ENCODE measurements at places on chromosomes 3 and 15.

- DNase-seq = no peak
- no peak overlapping the region for H3K27ac ChIP-seq
- no peaks in the 10 kb centered on the region for H3K36me3 ChIP-seq
- no peaks in the 10 kb centered on the region for H3K4me1 ChIP-seq
- no peak overlapping the region for H3K4me3 ChIP-seq
Measured at GRCh38 chr3:90184861-90185260, 1077.4 kb downstream of the EPHA3 start.

DNA sequence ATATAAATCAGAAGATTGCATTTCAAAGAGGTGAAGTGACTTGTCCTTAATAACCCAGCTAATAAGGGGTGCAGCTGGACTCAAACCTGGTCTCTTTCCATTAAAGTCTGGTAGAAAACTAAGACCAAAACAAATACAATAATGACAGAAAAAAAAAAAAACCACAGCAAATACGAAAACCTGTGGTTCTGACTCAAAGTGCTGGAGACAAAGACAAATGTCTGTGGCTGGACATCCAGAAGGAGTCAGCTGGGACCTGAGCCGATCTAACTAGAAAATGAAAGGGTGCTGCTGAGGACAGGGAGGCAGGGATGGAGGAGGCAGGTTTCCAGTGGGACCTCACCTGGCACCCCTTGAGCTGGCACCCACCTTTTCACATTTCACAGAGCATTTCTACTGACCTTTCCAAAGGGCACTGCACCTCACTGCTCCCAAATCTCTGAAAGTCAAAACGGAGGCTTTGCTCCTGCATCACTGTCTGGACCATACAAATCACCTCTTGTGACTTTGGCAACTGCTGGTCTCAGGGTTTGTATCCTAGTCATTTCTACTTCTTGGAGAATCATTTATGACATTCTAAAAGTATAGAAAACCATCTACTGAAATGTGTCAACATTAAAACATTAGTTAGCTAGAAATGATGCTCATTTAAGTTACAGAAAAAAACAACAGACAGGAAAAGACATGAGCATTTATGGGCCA is 61.7 kb downstream of the CCNL1 start:
- H3K4me3 ChIP-seq = no peak overlapping the region
- no peaks in the 10 kb centered on the region for H3K4me1 ChIP-seq
- no peaks in the 10 kb centered on the region for H3K36me3 ChIP-seq
- H3K27ac ChIP-seq = no peak overlapping the region

DNA sequence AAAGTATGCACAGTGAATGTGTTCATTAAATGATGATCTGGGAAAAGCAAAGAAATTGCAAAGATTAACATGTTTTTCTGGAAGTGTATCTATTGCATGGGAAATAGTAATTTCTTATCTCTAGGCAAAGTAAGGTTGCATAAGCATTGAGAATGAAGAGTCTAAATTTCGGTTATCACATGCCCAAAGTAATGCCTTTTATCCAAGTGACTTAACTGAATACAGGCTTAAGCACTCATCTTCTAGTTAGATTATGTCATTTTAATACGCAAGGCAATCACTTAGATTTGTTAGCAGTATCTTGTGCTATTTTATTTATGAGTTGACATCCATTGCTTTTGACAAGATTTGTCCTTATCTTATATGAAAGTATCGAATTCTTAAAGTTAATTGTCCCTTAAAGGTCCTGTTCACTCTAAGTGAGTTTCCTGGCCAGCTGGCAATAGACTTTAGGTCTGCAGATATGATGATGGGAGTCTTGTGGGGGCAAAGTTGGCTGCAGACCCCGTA is 100.5 kb downstream of the NAALADL2 start:
- no peaks in the 10 kb centered on the region for H3K36me3 ChIP-seq

DNA sequence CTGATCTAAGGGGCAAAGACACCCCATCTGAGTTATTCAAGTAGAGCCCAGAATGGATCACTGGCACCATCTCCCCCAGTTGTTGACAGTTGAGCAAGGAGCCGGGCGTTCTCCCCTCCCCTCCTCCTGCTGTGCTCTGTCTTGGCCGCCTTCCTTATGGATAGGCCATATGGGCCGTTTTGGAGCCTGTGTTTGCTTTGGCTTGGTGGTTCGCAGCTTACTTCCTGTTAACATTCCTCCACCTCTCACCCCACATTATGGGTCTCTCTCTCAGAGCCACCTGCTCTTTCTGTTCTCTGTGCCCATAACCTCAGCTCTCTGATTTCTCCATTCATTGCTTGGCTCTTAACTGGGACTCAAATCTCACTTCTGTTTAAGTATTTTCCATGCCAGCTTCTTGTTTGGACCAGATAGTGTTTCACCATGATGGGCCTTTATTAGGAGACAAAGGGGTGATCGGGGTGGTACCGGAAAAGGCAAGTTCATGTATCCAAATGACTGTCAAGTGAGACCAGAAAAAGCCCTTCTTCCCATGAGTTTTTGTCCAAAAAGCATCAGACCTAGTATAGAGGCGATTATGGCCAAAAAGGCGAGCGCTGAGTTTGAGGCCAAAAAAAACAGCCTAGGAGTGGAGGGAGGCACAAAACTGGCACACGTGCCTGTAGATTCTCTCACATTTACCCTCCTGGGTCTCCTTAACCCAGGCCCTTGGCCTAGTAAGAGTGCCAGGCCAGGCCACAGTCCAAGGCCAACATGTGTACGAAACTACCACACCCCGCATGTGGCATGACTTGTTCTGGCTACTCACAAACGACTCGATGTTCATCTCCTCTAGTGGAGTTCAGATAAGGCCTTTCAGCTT is 62.6 kb downstream of the DUT start:
- no peaks in the 10 kb centered on the region for H3K27me3 ChIP-seq
- H3K4me1 ChIP-seq = no peaks in the 10 kb centered on the region
- no peak for DNase-seq
- no peak overlapping the region for H3K4me3 ChIP-seq
- no peaks in the 10 kb centered on the region for H3K36me3 ChIP-seq
- no peak overlapping the region for H3K27ac ChIP-seq

GRCh38 chr3:38454884-38455638 is 1.4 kb downstream of the ACVR2B start:
- H3K4me1 ChIP-seq = peaks cover 10% of the 10 kb centered on the region
- no peaks in the 10 kb centered on the region for H3K36me3 ChIP-seq
- peak overlapping the region; percentile 99 for H3K27ac ChIP-seq
- peak; percentile 92 for DNase-seq

DNA sequence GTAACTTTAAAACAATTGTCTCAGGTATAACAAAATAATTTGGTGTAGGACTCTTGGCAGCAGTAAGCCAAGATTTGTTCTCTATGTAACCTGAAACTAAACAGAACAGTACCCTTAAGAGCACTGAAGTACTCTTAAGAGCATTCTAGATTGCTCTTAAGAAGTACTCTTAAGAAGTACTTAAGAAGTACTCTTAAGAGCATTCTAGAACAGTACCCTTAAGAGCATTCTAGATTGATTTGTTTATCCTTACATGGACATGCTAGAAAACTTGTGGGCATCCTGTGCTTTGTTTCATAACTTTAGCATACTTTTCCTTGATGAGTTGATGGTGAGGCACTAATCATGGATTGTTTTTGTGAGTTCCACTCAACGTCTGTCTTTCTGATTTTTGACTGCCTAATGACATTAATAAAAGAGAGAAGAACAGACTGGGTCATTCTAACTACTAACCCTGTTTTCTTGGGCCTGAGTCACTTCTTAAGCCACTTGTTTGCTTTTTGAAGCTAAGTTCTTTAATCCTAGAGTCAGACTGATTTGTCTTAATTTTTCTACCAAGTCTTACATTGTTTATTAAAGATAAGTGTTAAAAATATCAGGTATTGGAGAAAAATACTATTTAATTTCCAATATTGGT is 57.2 kb upstream of the UTS2B start:
- peaks cover 3% of the 10 kb centered on the region for H3K36me3 ChIP-seq
- peaks cover 11% of the 10 kb centered on the region for H3K4me1 ChIP-seq
- no peak for DNase-seq
- no peak overlapping the region for H3K27ac ChIP-seq

- H3K36me3 ChIP-seq = no peaks in the 10 kb centered on the region
- H3K4me1 ChIP-seq = peaks cover 2% of the 10 kb centered on the region
- DNase-seq = no peak
- no peaks in the 10 kb centered on the region for H3K27me3 ChIP-seq
- no peak overlapping the region for H3K27ac ChIP-seq
Measured at GRCh38 chr3:114874522-114874971, 272.5 kb downstream of the ZBTB20 start.

- peaks cover 5% of the 10 kb centered on the region for H3K4me1 ChIP-seq
- no peaks in the 10 kb centered on the region for H3K36me3 ChIP-seq
- DNase-seq = no peak
Measured at GRCh38 chr3:41267975-41268640, 68.8 kb downstream of the CTNNB1 start.

DNA sequence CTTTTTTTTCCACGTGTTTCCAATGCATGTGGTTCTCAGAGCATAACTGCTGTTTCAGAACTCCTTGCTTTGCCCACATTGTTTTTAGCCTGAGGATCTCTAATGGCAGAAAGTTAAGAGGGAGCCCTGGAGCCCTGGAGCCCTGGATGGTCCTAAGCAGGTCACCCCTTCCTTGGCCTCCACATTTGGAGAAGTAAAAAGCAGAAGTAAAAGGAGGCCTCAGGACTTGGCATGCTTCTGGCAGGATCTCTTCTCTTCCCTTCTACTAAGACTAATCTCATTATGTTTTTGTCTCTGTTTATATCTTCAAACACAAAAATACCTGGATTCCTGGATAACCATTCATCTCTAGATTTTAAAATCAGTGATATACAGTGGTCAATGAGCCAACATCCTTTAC is 50.1 kb downstream of the P2RY1 start:
- no peak for DNase-seq
- H3K4me3 ChIP-seq = no peak overlapping the region
- H3K27me3 ChIP-seq = no peaks in the 10 kb centered on the region
- H3K36me3 ChIP-seq = no peaks in the 10 kb centered on the region

DNA sequence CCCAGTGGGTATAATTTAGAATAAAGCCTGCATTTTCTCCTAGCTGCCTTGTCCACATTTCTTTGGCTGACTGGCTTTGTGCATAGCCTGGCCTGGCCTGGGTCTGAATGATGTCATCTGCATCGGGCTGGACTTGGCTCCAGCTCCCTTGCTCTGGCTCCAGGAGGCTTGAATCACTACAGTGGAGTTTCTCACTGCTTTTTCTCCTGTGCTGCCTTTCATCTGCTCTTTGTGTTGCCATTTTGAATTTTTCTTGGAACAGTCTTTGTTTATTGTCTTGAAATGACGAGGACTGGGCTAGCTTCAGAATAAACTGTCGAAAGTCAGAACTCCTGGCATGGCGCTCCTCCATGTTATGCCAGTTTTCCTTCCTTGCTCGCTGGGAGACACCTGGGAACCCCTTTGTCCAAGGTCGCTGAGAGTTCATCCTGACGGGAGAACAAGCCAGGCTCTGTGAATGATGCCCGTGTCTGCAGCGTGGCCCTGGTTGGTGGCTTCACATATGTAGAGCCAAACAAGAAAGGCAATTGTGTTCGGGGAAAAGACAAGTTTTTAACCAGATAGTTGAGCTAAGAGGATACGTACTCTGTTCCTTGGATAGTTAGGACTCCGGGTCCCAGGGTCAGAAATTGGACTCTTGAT is 258.9 kb downstream of the PDZRN3 start:
- no peaks in the 10 kb centered on the region for H3K4me1 ChIP-seq
- DNase-seq = no peak
- no peak overlapping the region for H3K4me3 ChIP-seq
- no peaks in the 10 kb centered on the region for H3K27me3 ChIP-seq
- no peaks in the 10 kb centered on the region for H3K36me3 ChIP-seq

GRCh38 chr15:100114100-100114499 is 227.7 kb downstream of the ADAMTS17 start:
- no peaks in the 10 kb centered on the region for H3K36me3 ChIP-seq
- H3K27ac ChIP-seq = no peak overlapping the region
- no peaks in the 10 kb centered on the region for H3K27me3 ChIP-seq
- no peak overlapping the region for H3K4me3 ChIP-seq
- no peaks in the 10 kb centered on the region for H3K4me1 ChIP-seq
- no peak for DNase-seq

- peaks cover 17% of the 10 kb centered on the region for H3K4me1 ChIP-seq
- DNase-seq = peak; percentile 65
- peaks cover 76% of the 10 kb centered on the region for H3K27me3 ChIP-seq
Measured at GRCh38 chr3:147358144-147358992, 48.0 kb downstream of the ZIC4 start.

- H3K4me3 ChIP-seq = no peak overlapping the region
- no peak overlapping the region for H3K27ac ChIP-seq
- H3K36me3 ChIP-seq = no peaks in the 10 kb centered on the region
- no peaks in the 10 kb centered on the region for H3K27me3 ChIP-seq
Measured at GRCh38 chr3:62041681-62042080, 331.7 kb downstream of the FEZF2 start.

DNA sequence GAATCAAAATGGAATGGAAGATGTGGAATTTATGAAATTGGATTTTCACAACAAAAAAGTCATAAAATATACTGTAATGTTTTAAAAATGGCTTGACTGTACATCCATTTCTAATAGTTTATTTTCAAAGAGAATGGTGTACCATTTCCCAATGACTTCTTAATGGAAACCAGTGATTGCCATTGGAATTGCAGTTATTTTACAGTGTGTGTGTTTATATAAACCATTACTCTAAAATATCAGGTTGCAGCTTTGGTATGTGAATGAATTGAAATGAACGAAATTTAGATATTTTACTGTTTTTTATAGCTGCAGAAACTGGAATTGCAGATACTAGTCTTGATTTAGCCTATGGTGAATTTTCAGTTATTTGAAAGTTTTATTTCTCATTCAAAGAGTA is 165.6 kb downstream of the UBE2E2 start:
- no peak overlapping the region for H3K27ac ChIP-seq
- H3K27me3 ChIP-seq = no peaks in the 10 kb centered on the region
- DNase-seq = no peak
- H3K4me1 ChIP-seq = 0 out of 2 replicates have a peak, but pooled peaks cover 1% of the 10 kb centered on the region
- H3K36me3 ChIP-seq = no peaks in the 10 kb centered on the region

DNA sequence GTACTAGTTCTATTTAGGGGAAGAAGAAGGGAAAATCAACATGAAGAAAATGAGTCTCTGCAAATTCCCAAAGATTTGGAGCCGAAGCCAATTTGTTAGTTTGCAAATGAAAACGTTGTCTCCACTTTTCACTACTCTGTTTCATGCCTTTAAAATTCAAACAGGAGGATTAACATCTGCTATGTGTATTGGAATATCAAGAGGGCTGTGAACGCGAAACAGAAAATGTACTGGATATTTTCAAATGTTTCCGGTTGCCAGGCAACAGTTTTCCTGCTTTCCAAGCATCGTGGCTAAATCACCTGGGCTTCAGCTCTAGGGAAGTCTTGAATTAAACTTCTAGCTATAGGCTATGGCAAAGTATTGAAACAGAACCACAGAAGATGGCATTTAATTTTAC is 172.8 kb downstream of the KCNMB2 start:
- no peak overlapping the region for H3K27ac ChIP-seq
- H3K4me1 ChIP-seq = no peaks in the 10 kb centered on the region
- H3K36me3 ChIP-seq = no peaks in the 10 kb centered on the region
- no peaks in the 10 kb centered on the region for H3K27me3 ChIP-seq
- no peak overlapping the region for H3K4me3 ChIP-seq
- DNase-seq = no peak

Measured in H1 (cell line).